Activated naive CD8-positive, alpha-beta T cell treated with anti-CD3 and anti-CD28 coated beads, Interleukin-2, amount 10 ng/mL, durations not matched to agents 7 days and 5 days (primary cell): ENCODE measurements at places on chromosomes 2 and 18. TPM values are rescaled to one million over a fixed set of nuclear protein-coding genes. Genes with fewer than 3 reads are reported as not detected.
A peak's percentile ranks its signal among the peaks of the same experiment; 100 is the strongest.

SLC9A4 gene
- 0.08 TPM for total RNA-seq

SPATA3 gene
- not detected for total RNA-seq

CD8B2 gene
- 8.6 TPM for total RNA-seq

HMSD gene
- not detected for total RNA-seq

ZSWIM2 gene
- not detected for total RNA-seq

MPHOSPH10 gene
- total RNA-seq, result 36.0 TPM

RAB17 gene
- total RNA-seq, result not detected

UGT1A5 gene
- total RNA-seq, result not detected

DPY30 gene
- total RNA-seq, result 66.7 TPM

DNA sequence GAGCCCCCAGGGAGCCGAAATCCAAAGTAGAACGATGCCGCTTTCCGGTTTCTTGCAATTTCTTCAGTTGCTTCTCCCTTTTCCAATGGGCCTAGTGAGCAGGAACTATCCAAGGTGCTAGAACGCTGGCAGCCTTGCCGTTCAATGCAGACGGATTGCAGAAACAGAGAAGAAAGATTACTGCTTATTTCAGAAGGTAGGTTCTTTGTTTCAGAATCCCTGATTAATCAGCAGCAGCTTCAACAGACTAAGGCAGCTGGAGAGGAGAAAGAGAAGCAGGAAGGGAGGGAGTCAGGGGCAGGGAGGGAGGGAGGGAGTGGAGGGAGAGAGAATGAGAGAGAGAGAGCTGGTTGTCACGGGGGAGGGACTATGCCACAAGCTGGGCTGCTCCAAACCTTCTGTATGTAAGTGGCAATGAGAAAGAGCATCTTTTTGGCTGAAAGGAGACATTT lies 576 bp downstream of the NYAP2 start:
- no peak overlapping the region for H3K4me3 ChIP-seq
- H3K4me1 ChIP-seq, result no peaks in the 10 kb centered on the region
- H3K36me3 ChIP-seq, result no peaks in the 10 kb centered on the region

DNA sequence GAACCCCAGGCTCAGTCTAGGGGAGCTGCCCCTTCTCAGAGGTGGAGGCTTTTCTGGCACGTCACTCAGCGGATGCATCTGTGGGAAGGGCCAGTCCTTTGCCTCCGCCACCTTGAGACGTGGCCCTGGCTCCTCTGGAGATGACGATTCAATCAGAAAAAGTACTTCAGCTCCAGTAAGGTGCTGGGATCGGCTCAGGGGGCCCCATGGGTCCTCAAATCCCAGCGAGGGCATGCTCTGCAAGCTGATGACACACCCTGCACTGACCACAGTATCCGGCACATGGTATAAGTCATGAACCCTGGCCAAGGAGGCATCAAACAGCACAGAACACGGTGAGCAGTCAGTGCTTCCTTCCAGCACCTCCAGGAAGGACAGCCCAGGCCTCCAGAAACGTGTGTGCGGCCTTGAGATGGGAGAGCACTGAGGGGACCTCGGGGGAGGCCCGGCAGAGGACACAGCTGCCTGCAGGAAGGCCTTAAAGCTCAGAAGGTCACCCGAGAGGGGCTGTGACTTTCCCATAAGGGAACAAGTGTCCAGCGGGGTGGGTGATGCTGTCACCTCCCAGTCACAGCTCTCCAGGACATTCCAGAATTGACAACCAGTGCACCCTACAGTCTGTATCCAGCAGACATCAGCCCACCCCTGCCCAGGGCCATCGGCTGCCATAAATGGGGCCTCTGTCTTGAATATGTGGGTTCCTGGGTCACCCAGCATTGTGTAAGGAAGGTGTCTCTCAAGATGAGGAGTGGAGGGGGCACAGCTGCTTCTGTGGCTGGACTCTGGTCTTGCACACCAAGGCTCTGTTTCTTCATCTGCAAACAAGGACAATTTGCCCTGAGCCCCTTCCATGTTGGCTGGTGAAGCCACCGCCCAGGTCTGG lies 205.8 kb downstream of the NDUFA10 start:
- no peaks in the 10 kb centered on the region for H3K4me1 ChIP-seq
- H3K27ac ChIP-seq, result no peak overlapping the region
- H3K27me3 ChIP-seq, result peaks cover 2% of the 10 kb centered on the region
- DNase-seq, result no peak

- no peak for DNase-seq
- H3K27ac ChIP-seq, result peak overlapping the region; percentile 18
- peaks cover 3% of the 10 kb centered on the region for H3K36me3 ChIP-seq
These were observed 21.3 kb downstream of the PPP3R1 start for GRCh38 chr2:68231061-68231372.

- no peak for DNase-seq
- H3K27ac ChIP-seq, result no peak overlapping the region
These were observed 264.0 kb upstream of the EPHA4 start for GRCh38 chr2:221836095-221836494.

DNA sequence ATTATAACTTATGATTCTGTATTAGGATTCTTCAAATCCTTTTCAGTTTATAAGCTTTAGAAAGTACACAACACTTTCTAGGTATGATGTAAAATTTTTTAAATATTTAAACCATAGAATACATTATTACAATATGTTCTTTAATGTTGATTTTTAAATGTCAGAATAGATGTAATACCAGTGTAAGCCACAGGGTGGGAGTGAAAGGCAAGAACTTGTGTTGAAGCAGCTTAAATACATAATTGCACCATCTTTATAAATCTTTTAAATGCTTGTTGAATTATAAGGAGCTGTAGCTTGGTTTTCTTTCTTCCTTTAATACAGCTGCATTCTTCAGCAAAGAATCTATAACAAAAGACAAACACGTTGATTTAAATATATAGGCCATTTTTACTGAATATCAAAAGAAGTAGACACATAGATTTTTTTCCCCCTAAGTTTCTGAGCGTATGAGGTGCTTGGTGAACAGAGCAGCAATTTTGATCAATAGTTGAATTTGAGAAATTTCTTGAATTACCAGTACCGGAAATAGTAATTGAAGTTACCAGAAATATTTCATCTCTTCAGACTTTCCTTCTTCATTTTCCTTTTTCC lies 63.0 kb downstream of the TANK start:
- H3K27ac ChIP-seq, result no peak overlapping the region
- no peaks in the 10 kb centered on the region for H3K27me3 ChIP-seq
- peaks cover 17% of the 10 kb centered on the region for H3K36me3 ChIP-seq
- no peak for DNase-seq

- no peaks in the 10 kb centered on the region for H3K36me3 ChIP-seq
- peak overlapping the region; percentile 68 for H3K4me3 ChIP-seq
- H3K27ac ChIP-seq, result peak overlapping the region; percentile 87
- H3K4me1 ChIP-seq, result peaks cover 57% of the 10 kb centered on the region
- DNase-seq, result peak; percentile 76
- no peaks in the 10 kb centered on the region for H3K27me3 ChIP-seq
These were observed 50.1 kb upstream of the LPIN2 start for GRCh38 chr18:3062798-3063680.

- H3K27me3 ChIP-seq, result peaks cover 2% of the 10 kb centered on the region
- no peak overlapping the region for H3K4me3 ChIP-seq
- no peak overlapping the region for H3K27ac ChIP-seq
- DNase-seq, result no peak
- H3K4me1 ChIP-seq, result peaks cover 2% of the 10 kb centered on the region
- no peaks in the 10 kb centered on the region for H3K36me3 ChIP-seq
These were observed 156.9 kb downstream of the PRKCE start for GRCh38 chr2:45808294-45808800.

DNA sequence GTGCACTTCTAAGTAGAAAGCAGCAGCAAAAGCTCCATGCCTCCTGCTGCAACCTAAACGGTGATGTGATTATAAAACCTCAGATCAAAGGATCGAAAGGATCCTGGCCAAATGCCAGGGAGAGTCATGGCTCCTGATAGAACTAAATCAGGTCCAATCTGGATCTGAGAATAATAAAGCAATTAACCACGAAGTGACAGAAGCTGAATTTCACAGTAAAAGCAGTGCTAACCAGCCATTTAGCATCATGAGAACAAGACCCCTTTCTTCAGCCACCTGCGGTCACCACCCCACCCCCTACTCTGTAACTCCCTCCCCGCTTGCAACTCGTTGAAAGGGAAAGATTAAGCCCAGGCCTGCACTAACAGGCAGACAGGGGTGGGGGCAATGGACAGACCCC lies 748.7 kb downstream of the BCL11A start:
- H3K27me3 ChIP-seq, result no peaks in the 10 kb centered on the region
- H3K27ac ChIP-seq, result no peak overlapping the region
- H3K36me3 ChIP-seq, result no peaks in the 10 kb centered on the region
- H3K4me1 ChIP-seq, result no peaks in the 10 kb centered on the region

DNA sequence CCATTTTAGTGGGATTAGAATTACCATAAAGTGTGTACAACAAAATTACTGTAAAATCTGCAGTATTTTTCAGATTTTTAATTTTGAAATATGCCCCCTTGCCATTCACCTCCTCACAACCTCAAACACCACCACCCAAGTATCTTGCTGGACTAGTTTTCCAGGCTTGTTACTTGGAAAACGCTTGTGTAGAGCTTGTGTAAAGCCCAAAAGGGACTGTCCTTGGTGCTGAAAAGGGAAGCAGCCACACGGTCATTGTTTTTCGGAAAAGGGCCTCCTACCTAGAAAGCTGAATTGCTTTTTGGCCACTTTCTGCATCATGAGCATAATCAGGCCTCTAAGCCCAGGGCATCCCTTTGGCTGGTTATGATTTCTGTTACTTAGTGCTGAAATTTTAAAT lies 563.4 kb downstream of the LRRTM4 start:
- H3K36me3 ChIP-seq, result no peaks in the 10 kb centered on the region
- no peak overlapping the region for H3K4me3 ChIP-seq
- H3K27me3 ChIP-seq, result no peaks in the 10 kb centered on the region
- DNase-seq, result no peak
- no peak overlapping the region for H3K27ac ChIP-seq
- H3K4me1 ChIP-seq, result no peaks in the 10 kb centered on the region

- H3K27ac ChIP-seq, result no peak overlapping the region
- no peaks in the 10 kb centered on the region for H3K36me3 ChIP-seq
- no peaks in the 10 kb centered on the region for H3K4me1 ChIP-seq
These were observed 1092.5 kb downstream of the LRP1B start for GRCh38 chr2:141038341-141038740.

DNA sequence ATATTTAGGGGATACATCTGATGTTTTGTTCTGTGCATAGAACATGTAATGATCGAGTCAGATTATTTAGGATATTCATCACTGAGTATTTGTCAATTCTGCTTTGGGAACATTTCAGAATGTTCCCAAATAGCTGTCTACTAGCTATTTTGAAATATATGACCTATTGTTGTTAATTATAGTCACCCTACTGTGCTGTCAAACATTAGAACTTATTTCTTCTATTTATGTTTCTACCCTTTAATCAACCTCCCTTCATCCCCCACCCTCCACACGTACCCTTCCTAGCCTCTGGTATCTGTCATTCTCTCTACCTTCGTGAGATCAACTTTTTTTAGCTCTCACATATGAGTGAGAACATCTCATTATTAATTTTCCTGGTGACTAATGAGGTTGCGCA lies 40.9 kb downstream of the ANKRD12 start:
- peaks cover 33% of the 10 kb centered on the region for H3K36me3 ChIP-seq
- no peak for DNase-seq
- H3K27ac ChIP-seq, result no peak overlapping the region
- H3K4me1 ChIP-seq, result peaks cover 8% of the 10 kb centered on the region
- H3K4me3 ChIP-seq, result no peak overlapping the region

- H3K36me3 ChIP-seq, result no peaks in the 10 kb centered on the region
- no peak overlapping the region for H3K27ac ChIP-seq
- no peak overlapping the region for H3K4me3 ChIP-seq
- no peaks in the 10 kb centered on the region for H3K4me1 ChIP-seq
- peaks cover 3% of the 10 kb centered on the region for H3K27me3 ChIP-seq
These were observed 12.3 kb upstream of the SNTG2 start for GRCh38 chr2:938181-939005.

GRCh38 chr2:96535331-96535730 lies 1.2 kb upstream of the ARID5A start:
- no peak for DNase-seq
- H3K27ac ChIP-seq, result no peak overlapping the region
- peaks cover 2% of the 10 kb centered on the region for H3K27me3 ChIP-seq
- peaks cover 44% of the 10 kb centered on the region for H3K4me1 ChIP-seq
- H3K4me3 ChIP-seq, result no peak overlapping the region

- H3K4me1 ChIP-seq, result no peaks in the 10 kb centered on the region
- DNase-seq, result no peak
- no peaks in the 10 kb centered on the region for H3K36me3 ChIP-seq
- no peak overlapping the region for H3K4me3 ChIP-seq
These were observed 197.5 kb downstream of the PIEZO2 start for GRCh38 chr18:10951631-10952544.

- no peak overlapping the region for H3K27ac ChIP-seq
- no peaks in the 10 kb centered on the region for H3K36me3 ChIP-seq
- no peak for DNase-seq
- no peaks in the 10 kb centered on the region for H3K27me3 ChIP-seq
- no peaks in the 10 kb centered on the region for H3K4me1 ChIP-seq
- no peak overlapping the region for H3K4me3 ChIP-seq
These were observed 1371.5 kb upstream of the TMEFF2 start for GRCh38 chr2:193566276-193566675.

DNA sequence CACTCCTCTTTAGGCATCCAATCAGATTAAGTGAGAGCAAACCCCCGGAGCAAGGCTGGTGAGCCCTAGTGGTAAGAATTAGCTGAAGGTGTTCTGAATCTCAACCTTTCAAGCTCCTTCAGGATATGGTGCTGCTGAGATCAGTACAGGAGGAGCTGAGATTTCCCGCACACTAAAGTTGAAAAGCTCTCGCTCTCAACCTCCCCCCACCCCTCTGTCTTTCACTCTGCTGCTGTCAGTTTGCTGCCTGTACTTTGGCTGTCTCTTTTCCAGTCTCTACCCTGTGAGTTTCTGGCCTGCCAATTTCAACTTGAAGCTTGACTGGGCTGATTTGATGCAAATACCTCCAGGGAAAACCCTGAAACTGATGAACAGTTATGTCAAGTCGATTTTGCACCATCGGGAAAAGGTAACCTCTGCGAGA lies 15.7 kb downstream of the ZEB2 start:
- H3K4me3 ChIP-seq, result no peak overlapping the region
- H3K36me3 ChIP-seq, result peaks cover 1% of the 10 kb centered on the region
- H3K4me1 ChIP-seq, result peaks cover 9% of the 10 kb centered on the region
- H3K27ac ChIP-seq, result no peak overlapping the region
